ENCODE measurements at places on chromosomes 13 and 19.

DNA sequence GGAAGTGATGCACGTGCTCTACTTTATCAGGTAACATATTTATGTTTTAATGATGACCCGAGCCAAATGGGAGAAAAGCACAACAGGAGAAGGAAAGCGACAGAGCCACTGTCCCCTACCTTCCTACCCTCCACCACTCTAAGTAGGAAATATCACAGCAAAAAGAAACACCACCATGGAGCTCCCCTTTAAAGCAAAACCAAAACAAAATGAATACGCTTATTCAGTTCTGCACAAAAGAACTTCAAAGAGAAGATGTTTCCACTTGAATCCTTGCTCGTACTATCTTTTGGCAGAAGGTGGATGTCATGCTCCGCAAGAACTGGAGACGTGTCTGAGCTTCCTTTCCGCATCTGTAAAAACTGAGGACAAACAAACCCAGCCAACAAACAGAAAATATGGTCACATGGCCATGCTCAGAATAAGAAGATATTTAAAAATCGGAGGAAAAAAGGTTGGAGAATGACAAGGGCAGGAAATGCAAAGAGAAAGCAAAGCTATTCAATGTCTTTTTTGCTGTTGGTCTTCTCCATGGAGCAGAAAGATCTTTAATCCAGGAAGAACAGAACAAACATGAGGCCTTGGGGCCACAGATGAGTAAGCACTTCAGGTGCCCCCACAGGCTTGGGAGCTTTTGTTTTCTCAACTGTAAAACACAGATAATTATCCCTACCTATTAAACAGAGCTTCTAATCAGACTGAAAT, 19.5 kb downstream of the N4BP2L1 start:
- DNase-seq, result no peak

GRCh38 chr19:17357724-17358123, 19.4 kb downstream of the PLVAP start:
- no peak for DNase-seq

- DNase-seq, result no peak
Observed at GRCh38 chr19:45816236-45817009, 1.3 kb upstream of the RSPH6A start.

- DNase-seq, result no peak
Observed at GRCh38 chr19:6527893-6528543, 2.8 kb upstream of the TNFSF9 start.

- DNase-seq, result no peak
Observed at GRCh38 chr19:38385057-38385803, 2.6 kb downstream of the GGN start.

GRCh38 chr13:27022571-27023311, 148.9 kb downstream of the USP12 start:
- DNase-seq, result no peak

- no peak for DNase-seq
Observed at GRCh38 chr19:1613146-1613545, 7.9 kb upstream of the UQCR11 start.

GRCh38 chr19:39679791-39680168, 24.1 kb downstream of the LGALS16 start:
- no peak for DNase-seq

DNA sequence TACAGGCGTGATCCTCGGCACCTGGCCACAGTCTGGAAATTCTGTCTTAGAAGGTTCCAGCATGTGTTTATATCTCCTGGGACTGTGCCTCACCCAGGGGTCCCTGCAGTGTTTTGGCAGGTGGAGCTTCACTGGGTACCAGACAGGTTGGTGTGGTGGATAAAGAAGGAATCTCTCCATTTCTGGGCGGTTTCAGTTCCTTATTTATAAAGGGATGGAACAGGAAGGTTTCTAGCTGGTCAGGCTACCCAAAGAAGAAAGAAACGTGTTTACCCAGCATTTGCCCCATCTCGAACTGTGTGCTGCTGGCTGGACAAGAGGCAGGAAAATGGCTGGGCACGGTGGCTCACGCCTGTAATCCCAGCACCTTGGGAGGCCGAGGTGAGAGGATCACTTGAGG, 9.8 kb downstream of the PNPLA6 start:
- no peak for DNase-seq

DNA sequence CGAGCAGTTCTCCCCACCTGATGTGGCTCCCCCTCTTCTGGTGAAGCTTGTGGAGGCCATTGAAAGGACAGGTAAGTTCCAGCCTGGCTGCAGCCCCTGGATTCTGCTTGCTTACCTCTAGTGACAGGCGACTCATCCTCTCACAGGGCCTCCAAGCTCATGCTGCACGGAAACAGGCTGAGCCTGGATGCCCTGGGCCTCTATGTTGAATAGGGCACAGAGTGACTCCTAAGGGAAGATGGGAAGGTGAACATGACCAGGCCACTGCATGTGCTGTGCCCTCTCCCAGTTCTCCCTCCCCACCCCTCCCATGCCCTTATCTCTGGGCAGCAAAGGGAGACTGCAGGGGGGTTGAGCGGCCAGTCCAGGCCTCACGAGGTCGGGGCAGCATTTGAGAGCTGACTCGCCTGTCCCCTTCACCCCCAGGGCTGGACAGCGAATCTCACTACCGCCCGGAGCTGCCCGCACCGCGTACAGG, 7.6 kb downstream of the PIK3R2 start:
- DNase-seq, result no peak

- DNase-seq, result no peak
Observed at GRCh38 chr19:57293719-57294118, 13.4 kb downstream of the ZNF460 start.

DNA sequence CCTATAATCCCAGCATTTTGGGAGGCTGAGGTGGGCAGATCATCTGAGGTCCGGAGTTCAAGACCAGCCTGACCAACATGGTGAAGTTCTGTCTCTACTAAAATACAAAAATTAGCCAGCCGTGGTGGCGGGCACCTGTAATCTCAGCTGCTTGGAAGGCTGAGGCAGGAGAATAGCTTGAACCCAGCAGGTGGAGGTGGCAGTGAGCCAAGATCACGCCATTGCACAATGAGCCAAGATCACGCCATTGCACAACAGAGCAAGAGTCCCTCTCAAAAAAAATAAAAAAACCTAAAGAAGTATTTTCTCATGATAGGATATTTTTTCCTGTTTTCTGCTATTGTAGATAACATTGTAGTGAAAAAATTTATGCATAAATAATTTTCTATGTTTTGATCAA, 13.3 kb downstream of the IFT88 start:
- DNase-seq, result no peak

- no peak for DNase-seq
Observed at GRCh38 chr13:30872685-30873461, 33.2 kb upstream of the MEDAG start.

DNA sequence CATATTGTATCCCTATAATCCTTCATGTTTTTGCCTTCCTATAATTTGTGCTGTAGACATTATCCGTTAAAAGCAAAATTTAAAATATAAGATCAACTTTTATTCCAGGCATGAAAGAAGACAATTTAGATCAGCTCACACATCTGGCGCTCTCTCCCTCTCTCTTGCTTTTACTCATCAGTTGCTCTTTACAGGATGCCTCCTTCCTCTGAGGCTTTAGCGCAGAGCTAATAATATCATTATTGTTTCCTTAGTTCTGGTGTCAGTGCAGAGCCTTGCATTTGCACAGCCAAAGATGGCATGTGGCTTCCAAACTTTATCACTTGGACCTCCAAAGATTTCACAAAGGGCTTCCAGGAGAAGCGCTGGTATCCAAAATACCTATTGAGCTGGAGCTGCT, 295.1 kb downstream of the FGF9 start:
- DNase-seq, result no peak

GRCh38 chr19:49339301-49340068, 4.3 kb downstream of the CD37 start:
- peak; percentile 98 for DNase-seq

- no peak for DNase-seq
Observed at GRCh38 chr13:79340490-79340889, 65.6 kb downstream of the RBM26 start.

GRCh38 chr19:29432677-29433076, 93.1 kb upstream of the VSTM2B start:
- DNase-seq, result no peak

GRCh38 chr13:66926851-66927524, 303.1 kb downstream of the PCDH9 start:
- peak; percentile 13 for DNase-seq

GRCh38 chr19:3420909-3421619, 54.7 kb downstream of the NFIC start:
- no peak for DNase-seq

- no peak for DNase-seq
Observed at GRCh38 chr19:21065336-21065735, 16.7 kb upstream of the ZNF714 start.

- DNase-seq, result no peak
Observed at GRCh38 chr19:6287269-6287885, 7.6 kb upstream of the MLLT1 start.

DNA sequence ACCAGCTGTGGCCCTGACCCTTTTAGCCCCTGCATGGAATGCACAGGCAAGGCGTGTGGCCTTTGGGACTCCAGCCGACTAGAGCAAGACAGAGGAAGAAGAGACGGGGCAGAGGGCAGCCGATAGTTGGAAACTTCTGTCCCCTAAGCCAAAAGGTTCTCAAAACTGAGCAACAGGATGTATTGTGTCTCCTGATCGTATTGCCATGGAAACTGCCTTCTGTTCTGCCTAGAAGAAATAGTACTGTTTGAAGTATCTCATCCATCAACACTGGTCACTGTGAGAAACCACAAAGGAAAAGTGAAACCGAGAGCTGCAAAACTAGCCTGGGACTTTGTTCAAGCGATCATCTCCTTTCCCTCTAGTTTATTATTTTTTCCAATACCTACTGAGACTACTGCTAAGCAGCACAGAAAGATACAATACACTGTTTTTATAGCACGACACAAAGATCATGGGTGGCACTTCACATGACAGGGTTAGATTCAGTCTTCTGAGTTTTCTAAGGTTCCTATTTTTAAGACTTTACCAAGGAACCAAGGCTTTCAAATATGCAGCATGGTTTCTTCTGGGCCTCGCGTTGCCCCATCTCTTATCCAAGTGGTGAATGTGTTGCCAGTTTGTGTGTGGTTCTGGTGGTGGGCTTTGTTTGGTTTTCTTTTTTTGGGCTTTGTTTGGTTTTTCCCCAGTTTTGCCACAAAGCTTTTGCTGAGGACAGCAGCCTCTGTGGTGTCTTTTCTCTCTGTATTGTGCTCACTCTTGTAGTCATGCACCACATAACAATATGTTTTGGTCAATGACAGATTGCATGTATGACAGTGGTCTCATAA, 49.3 kb upstream of the GPR183 start:
- DNase-seq, result no peak
